Hematopoietic multipotent progenitor cell treated with erythropoietin and hydrocortisone succinate and interleukin-3 and kit ligand, for 8 days (in vitro differentiated cells): ENCODE measurements at places on chromosomes 12 and 14.

DNA sequence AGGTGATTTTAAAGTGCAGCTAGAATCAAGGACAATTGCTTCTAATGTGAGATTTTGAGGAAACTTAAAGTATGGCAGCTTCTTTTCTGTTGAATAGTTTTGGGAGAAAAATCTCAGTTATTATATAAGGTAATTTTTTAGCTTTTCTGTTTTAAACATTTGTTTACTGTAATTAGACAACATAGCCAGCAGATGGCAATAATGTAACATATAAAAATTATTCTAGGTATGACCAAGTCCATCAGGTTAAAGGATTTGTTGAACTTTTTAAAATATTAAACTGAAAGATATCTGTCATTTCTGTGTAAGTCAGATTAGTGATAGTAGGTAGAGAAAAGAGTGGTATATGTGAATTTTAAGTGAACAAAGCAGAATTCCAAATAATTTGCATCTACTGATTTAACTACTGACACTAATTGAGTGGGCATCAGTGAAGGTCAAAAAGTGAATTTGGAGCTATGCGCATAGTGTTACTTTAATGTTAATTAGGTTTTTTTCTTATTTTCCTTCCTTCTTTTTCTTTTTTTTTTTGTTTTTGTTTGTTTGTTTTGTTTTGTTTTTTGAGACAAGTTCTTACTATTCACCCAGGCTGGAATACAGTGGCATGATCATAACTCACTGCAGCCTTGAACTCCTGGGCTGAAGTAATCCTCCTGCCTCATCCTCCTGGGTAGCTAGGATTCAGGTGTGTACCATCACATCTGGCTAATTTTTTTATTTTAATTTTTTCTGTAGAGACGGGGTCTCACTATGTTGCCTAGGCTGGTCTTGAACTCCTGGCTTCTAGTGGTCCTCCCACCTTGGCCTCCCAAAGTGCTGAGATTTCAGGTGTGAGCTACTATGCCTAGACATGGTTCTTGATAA lies 18.6 kb downstream of the PRORP start:
- peak; percentile 54 for DNase-seq

DNA sequence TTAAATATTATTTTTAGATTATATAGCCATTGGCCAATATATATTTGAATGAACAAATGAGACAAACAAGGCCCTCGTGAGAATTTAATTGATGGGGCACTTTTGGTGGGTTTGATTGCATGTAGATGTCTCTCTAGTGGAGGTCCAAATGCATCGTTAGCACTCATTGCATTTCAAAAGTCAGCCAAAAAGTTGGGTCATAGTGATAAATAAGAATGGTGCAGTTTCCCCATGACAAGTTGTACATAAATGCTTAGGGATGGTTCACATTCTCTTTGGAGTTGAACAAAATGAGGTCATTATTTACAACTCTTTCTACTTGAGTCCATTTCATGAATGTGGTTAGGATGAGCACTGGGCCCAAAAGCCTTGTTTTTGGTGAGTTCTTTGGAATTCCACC lies 1.0 kb downstream of the BEST3 start:
- no peak for DNase-seq

GRCh38 chr12:21613931-21614330 lies 9.3 kb upstream of the GYS2 start:
- no peak for DNase-seq

GRCh38 chr14:38255673-38256532 lies at the start of gene CLEC14A:
Gene CLEC14A, minus strand, starts transcription at chr14:38256093. Its CDS starts 71 bp downstream, at chr14:38256022.
- DNase-seq = no peak

DNA sequence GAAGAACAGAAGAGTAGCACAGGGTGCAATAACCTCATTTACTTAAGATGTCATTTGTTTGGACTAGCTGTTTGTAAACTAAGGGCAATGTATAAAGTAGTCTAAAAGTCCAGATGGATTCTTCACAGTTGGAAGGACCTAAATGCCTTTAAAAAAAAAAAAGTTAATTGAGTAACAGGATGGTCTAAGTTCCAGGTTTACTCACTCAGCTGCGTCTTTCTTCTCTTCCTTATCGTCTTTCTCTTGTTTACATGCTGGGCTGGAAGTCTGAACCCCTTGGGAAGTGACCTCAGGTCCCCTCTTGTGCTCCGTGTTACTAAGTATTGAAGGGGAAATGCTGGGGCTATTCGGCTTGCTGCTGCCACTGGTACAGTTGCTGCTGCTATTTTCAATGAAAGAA lies 82.5 kb downstream of the SH2B3 start:
- DNase-seq = no peak

DNA sequence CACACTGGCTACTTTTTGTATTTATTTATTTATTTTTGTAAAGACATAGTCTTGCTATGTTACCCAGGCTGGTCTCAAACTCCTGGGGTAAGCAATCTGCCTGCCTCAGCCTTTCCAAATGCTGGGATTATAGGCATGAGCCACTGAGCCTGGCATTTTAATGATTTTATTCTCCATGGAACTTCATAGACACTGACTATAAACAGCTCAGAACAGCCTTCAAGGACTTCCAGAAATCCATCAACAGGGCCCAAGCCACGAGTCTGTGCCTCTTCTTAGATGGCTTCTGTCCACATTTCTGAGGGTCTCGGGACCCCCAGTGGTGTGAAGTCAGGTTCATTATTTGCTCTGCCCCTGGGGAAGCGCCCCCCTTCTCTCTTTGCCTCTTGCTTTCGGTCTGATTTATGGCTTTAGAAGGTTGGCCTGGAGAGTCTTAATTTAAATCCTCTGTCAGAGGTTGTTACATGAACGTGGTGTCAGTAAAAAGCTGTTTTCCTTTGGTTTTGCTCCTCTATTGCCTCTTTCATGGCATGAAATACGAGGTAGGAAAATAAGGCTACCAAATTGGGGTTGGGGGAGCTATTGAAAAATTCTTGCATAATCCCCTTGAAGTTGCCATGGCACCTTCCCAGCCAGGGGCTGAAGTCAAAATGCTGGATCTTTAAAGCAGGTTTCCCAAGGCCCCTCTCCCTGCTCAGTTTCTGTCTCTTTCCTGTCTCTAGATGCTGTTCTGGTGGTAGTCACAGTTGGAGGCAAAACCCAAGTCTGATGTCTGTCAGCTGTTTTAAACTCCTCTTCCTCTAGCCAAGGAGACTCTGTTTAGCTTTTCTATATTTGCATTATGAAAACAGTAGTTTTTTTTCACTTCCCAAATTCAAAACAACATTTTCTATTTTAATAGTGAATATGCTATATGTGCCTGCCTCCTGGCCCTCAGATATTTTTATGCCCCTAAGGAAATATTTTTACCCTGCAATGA lies 129.4 kb downstream of the SMOC1 start:
- DNase-seq = no peak

DNA sequence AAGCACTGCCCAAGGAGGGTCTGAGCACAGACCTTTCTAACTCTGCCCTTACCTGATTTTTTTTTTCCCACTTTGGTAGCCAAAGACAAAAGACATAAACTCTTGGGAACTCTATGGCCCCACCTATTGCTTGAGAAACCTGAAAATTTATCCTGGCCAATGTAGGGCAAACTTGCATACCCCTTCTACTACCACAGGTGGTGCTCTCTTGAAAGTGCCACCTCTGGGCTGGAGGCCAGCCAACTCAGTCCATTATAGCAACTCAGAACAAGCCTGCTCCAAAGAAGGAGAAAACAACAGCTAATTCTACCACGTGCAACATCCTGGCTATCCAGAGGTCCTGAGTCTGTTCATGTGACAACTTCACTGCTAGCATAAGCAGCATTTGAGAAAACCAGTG lies 55.7 kb upstream of the ABCD2 start:
- DNase-seq = no peak

- no peak for DNase-seq
These were observed 133.7 kb downstream of the ADGRD1 start for GRCh38 chr12:131087302-131087818.

DNA sequence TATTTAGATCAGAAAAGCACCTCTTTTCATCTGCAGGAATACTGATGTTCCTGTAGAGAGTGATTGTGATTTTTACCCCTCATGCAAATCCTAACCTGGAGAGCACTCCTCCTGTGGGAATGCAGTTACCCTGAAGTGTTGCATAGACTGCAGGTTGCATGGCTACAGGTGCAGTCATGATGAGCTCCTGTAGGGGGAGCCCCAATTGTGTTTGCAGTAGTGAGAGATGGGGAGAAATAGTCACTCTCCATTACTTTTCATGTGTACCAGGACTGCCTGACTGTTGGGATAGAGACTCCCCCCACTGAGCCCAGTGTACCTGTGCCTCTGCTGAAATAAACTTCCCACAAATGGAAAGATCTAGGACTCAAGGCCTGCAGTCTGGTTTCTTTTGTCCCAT lies 1086.5 kb downstream of the SLC6A15 start:
- peak; percentile 19 for DNase-seq

GRCh38 chr12:19896041-19896440 lies 456.7 kb downstream of the AEBP2 start:
- DNase-seq = no peak

- DNase-seq = no peak
These were observed 22.0 kb downstream of the EML5 start for GRCh38 chr14:88770736-88771135.
